Stomach (tissue), 19 donors: ENCODE measurements at places on chromosomes 1 and 21. TPM values are rescaled to one million over a fixed set of nuclear protein-coding genes. Genes with fewer than 3 reads are reported as not detected.
A peak's percentile ranks its signal among the peaks of the same experiment; 100 is the strongest.

DNA sequence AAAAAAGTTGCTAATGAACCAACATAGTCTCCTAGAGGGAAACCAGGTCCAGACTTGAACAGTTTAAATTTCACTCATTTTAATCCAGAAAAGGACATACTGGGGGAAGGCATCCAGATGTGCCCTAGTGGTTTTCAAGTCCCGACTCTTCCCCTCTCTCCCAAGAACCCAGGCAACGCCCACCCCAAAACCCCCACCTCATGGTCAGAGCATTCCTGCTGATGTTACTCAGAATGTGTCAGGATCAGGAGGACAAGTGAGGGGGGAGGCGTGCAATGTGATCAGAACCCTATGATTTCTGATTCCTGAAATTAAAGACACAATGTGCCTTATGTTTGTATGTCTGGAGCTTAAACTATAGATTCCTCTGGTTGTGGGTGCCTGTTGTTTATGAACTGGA is 1.6 kb upstream of the CTSK start:
- DNase-seq, result no peak

- no peak for DNase-seq
Measured at GRCh38 chr21:16086936-16087335, 357.2 kb downstream of the USP25 start.

DNA sequence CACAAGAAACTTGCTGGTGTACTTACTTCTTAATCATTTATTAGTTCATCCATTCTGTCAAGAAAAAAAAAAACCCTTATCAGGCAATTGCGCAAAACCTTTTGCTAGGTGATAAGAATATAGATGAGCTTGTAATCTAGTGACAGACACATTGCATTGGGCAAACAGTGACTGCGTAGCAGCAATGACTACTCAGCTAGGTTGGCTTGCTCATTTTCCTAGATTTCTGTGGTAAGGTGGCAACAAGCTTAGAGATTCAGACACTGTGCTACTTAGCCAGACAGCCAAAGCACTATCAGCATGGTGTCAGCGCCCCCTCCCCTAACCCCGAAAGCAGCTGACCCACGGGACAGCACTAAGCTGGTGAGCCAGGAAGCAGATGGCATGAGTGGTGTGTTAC is 203.1 kb downstream of the BARHL2 start:
- no peak for DNase-seq

DNA sequence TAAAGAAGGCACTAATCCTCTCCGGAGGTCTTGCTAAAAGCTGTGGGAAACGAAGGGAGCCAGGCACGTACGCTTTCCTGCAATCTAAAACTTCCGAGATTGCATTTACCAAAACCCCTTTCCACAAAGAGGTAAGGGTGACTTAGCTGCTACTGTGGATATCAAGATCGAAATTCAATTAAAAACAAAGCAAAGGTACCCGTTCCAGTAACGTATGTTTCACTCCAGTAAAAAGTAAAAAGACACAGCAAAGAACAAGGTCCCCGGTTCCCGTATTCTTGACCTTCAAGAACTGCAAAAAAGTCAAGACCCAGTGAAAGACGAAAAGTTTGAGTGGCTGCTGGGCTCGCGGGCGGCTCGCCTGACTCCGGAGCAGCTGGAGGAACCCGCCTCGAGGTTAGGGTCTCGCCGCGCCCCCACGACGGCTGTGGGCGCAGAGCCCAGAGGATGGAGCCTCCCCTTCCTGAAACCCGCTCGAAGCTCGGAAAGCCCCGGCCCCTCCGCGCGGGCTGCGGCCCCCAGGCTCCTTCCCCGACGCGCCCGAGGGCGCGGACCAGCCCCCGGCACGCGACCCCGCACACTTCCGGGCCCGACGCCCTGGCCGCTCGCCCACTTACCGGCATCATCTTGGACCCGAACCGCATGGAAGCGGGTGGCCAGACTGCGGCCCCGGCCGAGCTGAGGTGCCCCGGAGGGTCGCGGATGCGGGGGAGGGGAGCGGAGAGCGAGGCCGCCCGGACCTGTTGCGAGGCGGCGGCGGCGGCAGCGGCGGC is 524 bp downstream of the TP53BP2 start:
- DNase-seq, result peak; percentile 93

GRCh38 chr1:2632561-2633361 is at the start of gene MMEL1:
MMEL1 (minus strand) TSS chr1:2633016; CDS start chr1:2629484, 3,532 bp downstream.
- no peak for DNase-seq

DNA sequence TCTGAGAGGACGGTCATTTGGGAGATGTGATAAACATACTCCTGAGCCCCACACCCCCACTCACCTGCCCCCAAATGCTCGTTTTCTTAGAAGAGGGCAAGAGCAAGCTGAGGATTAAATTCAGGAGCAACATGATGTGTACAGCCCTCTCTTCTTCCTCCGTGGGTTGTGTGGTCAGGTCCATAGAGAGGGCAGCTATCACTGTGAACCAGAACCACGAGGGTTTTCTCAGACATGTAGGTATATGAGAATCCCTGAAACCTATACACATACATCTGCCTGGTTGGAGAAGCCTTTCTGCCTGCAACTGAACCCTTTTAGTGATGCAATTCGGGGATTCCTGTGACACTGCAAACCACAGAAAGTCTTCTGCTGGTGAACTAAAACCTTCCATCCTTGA is 38.9 kb downstream of the PGM1 start:
- DNase-seq, result no peak

- no peak for DNase-seq
Measured at GRCh38 chr1:112006416-112007025, 17.1 kb upstream of the KCND3 start.

GRCh38 chr1:182259229-182259872 is 132.2 kb downstream of the GLUL start:
- peak; percentile 51 for DNase-seq

- no peak for DNase-seq
Measured at GRCh38 chr1:183859119-183859518, 54.2 kb downstream of the RGL1 start.

- no peak for DNase-seq
Measured at GRCh38 chr1:204513117-204513716, 3.0 kb upstream of the MDM4 start.

- DNase-seq, result no peak
Measured at GRCh38 chr1:207960346-207960745, 49.4 kb upstream of the CD34 start.

DNA sequence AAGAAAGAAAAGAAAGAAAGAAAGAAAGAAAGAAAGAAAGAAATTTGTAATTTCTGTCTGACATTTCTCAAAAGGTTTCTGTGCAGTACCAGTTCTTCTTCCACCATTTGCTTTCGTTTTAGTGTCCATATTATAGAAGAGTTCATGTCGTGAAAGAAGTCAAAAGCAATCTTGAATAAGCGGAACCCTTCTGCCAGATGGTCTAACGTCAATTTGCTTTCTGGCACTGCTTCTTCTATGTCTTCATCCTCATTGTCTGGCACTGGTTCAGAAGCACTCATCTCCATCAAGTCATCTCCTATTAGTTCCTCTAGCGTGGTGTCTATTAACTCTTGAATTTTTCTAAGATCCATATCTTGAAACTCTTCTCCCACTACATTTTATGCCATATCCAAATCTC is 170.0 kb upstream of the KCTD3 start:
- DNase-seq, result no peak

DNA sequence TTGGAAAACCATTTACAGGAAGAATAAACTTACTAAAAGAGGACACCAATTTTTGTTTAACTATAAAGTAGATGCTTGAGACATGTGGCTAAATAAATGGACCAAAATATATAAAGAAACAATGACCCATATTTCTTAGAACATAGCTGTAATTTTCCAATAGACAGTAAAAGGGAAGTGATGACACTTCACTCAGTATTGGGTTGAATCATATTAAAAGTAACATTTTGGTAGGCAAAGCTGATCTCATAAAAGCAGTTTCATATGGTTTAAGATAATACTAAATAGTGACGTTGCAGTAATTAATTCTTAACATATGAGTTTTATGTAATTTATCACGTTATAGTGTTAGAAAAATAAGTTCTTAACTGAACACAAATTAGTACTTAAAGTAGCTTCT is 308.9 kb upstream of the RUNX1 start:
- no peak for DNase-seq

- DNase-seq, result no peak
Measured at GRCh38 chr21:43676391-43676790, 17.0 kb downstream of the RRP1B start.

GRCh38 chr1:151478923-151479322 is 19.6 kb upstream of the POGZ start:
- no peak for DNase-seq

DNA sequence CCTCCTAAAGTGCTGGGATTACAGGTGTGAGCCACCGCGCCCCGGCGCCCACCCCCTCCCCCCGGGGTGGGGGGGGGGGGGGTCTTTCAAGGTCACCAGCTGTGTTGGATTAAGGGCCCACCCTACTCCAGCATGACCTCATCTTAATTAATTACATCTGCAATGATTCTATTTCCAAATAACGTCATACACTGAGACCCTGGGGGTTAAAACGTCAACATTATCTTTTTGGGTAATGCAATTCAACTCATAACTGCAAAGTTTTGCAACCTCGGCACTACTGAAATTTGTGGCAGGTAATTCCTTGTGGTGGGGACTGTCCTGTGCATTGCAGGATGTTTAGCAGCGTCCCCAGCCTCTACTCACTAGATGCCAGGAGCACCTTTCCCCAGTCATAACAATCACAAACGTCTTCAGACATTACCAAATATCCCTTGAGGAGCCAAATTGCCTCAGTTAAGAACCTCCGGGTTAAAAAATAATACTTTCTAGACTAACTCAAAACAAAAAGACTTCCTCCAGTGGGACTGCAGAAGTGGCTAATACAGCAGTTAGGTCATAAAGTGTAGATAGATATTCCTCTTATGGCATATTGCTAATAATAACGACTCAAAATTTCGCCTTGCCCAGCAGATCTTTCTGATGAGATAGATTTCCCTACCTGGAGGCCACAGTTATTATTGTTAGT is 233.0 kb upstream of the KAZN start:
- peak; percentile 33 for DNase-seq

- DNase-seq, result no peak
Measured at GRCh38 chr1:18329469-18330253, 151.1 kb upstream of the KLHDC7A start.

DNA sequence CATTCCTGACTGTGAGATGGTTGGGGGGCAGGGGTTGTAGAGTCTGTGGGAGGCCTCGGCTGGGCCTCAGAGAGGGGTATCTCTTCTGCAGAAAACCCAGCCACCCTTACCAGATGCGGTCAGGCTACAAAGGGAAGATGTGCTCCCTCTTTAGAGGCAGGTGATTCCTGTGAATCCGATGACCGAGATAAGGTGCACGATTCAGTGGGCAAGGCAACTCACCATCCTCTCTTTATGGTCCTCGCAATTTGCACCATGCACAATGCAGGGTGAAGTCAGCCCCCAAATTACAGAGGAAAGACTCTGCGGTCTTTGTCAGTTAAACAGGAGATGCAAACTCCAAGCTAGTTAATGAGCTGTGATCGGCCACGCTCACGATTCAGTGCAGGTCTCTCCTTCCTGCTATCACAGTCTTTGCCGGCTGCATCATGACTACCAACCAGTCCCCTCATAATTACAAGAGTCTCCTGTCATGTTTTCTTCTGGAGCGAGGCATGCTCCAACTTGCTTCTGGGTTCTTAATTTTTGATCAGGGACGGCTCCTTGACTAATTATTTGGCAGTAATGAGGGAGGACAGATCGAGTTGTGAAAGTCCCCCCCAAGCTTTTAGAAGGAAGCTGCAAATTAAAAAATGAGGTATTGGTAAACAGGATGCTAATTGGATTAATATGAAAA is 12.5 kb downstream of the TP73 start:
- no peak for DNase-seq

DNA sequence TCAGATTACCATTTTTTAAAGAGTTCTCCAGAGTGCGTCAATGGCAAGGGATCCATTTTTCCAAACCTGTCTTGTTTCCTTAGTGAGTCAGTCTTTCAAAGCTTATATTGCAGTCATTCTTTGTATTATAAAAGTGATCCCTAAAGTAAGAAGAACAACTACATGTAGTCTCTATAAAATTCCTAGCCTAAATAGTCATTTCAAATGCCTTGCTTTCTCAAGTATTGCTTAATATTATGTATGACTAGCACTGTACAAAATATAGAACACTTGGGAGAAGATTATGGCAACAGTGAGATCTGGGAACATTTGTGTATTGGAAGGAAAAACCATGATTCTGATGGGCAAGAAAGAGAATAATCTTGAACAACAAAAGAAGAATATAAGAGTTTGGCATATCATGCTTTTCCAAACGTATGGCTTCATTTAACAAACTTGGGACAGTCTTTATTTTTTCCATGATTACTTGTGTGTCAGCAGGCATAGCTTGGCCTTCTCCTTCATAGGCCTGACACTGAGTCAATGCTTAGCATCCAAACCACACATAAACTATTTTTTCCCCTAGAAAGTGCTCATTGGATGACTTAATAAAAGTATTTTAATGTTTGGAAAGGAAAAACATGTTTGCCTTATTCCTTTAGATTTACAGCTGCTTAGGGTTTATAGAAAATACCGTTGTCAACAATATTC is 547.4 kb downstream of the LTN1 start:
- no peak for DNase-seq

DNA sequence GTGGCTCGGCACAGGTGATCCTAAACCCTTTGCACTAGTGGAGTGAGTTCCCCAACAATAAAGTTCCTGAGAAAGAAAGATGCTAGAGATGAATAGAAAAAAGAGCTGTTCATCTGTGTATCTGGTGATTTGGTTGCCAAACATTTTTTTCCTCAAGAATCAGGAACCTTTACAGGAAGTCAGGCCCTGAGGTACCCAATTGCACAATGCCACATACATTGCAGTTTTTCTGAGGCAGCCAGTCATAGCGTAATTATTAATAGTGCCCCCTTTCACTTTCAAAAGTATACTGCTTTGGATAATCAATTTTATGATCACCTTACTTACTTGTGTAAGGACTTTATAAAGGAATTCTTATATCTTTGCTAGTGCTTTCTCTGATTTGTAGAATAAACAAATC is 346.3 kb upstream of the POU3F1 start:
- no peak for DNase-seq

GRCh38 chr1:207949571-207950195 is 38.8 kb upstream of the CD34 start:
- DNase-seq, result no peak

DNA sequence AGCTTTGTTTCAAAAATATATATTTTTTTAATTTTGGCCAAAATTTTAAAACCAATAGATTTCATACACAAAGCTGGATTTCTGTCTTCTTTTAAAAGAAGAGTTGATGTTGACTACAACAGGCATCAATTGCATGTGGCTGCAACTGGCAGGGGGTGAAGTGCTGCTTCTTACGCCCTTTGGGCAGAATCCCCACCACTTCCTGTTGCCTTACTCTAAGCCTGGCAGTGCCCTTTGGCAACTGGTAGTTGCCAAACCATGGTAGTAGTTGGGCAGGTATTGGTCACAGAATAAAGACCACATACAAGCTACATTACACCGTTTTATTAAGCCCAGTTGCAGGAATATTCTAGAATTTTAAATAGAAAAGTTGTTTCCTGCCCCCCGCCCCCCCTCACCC is 17.0 kb downstream of the LAMC2 start:
- no peak for DNase-seq

- no peak for DNase-seq
Measured at GRCh38 chr21:32240851-32241687, 37.8 kb downstream of the MIS18A start.

Gene ABCG1
- 42.0 TPM for total RNA-seq

Gene CYP4A11
- 0.92 TPM for total RNA-seq

Gene RNF2
- 0.29 TPM for total RNA-seq

Gene MAN1A2
- 83.2 TPM for total RNA-seq

Gene LPAR3
- total RNA-seq, result not detected

Gene XCL2
- total RNA-seq, result not detected

Gene CD101
- 8.8 TPM for total RNA-seq

Gene GRIK1
- 1.5 TPM for total RNA-seq

Gene POFUT2
- total RNA-seq, result 25.7 TPM

Gene PARP1
- 20.0 TPM for total RNA-seq

Gene CAMK1G
- not detected for total RNA-seq

Gene DYNLT4
- not detected for total RNA-seq
